Stimulated activated CD8-positive, alpha-beta memory T cell treated with anti-CD3 and anti-CD28 coated beads, Interleukin-15, amount 100 ng/mL, for 48 hours (primary cell): ENCODE measurements at places on chromosomes 1 and 21.

GRCh38 chr1:219461981-219462400 is 150.9 kb downstream of the ZC3H11B start:
- DNase-seq = no peak

- DNase-seq = no peak
These were observed 100.0 kb upstream of the SLC44A3 start for GRCh38 chr1:94719926-94720793.

GRCh38 chr1:213779228-213779627 is 208.5 kb upstream of the PROX1 start:
- no peak for DNase-seq

DNA sequence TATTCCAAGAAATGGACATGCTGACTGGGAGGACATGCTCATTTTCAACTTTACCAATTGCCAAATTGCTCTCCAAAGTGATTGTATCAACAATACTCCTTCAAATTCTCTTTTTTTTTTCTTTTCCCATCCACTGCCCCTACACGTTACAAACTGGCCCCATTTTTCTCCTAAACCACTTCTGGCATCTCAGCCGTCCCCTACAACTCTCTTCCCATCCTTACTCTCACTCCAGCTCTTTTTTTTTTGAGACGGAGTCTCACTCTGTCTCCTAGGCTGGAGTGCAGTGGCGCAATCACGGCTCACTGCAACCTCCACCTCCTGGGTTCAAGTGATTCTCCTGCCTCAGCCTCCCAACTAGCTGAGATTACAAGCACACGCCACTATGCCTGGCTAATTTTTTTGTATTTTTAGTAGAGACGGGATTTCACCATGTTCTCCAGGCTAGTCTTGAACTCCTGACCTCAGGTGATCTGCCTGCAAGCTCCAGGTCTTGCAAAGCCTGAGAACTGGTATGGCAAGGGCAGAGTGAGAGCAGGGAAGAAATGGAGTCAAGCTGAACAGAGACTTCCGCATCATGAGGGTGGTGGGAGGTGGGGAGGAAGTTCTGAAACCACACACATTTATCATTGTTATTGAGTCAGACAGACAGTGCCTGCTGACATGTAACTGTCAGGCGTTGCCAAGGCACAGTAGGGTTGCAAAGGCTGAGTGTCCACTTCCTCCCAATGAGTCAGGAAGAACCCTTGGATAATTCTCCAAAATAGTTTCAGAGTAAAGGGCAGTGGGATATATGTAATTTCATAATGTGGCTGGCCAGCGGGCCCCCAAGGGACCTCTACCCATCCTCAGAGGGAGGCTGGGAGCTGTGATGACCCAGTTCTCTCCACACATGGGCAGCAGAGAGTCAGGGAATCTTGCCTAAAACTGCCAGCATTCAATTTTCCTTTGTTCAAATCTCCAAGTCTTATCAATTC is 17.4 kb downstream of the CELA3A start:
- DNase-seq = peak; percentile 54

DNA sequence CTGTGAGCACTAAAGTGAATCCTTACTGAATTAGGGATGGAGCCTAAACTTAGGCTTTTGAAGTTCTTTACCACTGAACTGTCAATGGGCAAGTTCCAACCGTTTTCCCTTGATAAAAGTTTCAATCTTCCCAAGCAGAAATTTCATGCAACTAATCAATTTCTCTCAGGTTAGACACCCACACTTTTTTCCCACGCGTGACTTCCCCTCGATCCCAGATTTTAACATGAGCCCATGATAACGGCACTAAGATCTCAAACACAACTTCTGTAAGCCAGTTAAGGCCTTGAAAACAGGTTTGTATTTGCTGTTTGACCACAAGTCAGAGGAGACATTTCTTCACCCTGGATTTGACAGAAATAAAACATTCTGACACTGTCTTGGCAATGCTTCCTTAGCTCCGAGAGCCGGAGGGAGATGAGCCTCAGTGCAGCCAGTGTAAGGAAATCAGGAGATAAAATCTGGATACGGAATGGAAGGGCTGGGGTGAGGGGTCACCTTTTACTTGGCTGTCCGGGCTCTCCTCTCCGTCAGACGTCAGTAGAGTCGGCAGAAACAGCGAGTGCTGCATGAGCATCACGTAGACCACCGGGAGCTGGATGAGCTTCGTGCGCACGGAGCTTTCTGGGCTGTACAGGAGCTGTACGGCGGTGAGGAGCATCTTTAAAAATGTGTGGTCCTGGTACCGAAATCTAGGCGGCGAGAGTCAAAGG is 39.7 kb downstream of the MRAP start:
- no peak for DNase-seq

DNA sequence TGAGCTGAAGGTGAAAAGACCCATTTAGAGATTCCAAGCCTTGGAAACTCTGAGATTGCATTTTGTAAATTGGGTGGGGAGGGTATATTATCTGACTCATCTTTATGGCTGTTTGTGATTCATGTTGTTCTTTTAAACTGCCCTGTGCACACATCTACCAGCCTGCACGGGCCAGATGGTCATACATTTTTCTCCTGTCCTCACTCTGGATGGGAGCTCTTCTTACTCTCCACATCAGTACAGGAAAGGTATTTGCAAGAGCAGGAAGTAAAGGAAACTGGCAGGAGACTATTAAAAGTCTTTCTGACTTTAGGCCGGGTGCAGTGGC is 14.3 kb upstream of the NMNAT2 start:
- no peak for DNase-seq

DNA sequence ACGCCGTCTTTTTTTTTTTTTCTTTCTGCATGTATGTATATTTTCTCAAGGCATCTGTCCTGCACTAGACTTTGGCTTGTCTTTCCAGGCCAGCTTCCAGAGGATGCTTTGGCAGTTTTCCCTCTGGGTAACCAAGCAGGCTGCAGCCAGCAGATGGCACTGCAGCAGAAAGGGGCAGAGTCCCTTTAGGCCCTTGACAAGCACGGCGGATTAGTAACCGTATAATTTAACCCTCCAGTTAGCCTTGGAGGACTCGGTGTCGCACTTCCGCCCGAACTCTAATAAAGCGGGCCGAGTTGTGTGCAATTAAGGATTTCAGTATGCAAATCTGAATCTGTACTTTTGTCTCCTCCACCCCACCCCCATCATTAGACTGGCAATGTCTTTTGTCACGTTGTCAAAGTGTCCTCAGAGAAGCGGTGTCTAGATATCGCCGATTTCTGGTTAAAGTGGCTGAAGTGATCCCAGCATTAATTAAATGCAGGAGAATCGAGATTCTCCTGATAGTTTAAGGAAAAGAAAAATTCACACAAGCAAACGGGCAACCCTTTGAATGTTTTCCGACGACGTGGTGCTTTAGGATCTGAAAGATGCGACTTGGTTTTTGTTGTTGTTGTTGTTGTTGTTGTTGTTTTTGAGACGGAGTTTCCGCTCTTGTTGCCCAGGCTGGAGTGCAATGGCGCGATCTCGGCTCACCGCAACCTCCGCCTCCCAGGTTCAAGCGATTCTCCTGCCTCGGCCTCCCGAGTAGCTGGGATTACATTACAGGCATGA is 1.1 kb upstream of the TMEM167B start:
- DNase-seq = no peak
